ENCODE measurements at places on chromosomes 5 and 9.

GRCh38 chr5:13003457-13003856 lies 941.0 kb downstream of the DNAH5 start:
- DNase-seq = no peak

DNA sequence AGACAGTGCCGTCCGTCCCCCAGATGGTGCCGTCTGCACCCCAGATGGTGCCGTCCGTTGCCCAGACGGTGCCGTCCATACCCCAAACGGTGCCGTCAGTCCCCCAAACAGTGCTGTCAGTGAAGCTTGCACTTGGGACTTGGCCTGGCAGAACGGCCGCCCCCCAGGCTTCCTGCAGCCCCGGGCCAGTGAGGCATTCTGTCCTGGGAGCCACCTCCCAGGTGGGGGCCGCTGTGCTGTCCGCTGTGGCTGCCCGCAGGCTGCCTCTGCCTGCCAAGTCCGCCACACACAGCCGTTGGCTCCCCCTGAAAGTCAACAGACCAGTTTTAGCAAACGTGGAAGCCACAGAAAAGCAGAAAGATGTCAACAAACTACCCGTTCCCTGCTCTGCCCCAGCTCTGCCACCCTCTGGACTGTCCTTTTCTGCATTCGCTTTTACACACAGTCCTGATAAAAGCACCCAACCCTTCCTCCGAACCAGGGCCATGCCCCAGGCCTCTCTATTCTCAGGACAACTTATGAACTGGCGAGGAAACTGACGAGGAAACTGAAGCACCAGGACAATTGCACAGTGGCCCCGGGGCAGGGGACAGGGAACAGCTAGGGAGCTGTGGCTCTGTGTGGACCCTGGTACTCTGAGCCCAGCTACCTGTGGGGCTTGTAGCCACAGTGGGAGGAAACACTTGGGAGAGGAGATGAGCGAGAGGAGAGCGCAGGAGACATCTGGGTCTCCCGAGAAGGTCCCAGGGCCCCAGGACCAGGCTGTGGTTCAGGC lies 39.6 kb upstream of the RXRA start:
- no peak for DNase-seq

GRCh38 chr9:86893811-86894490 lies 53.4 kb downstream of the GAS1 start:
- no peak for DNase-seq

- no peak for DNase-seq
These were observed 198.8 kb downstream of the NR3C1 start for GRCh38 chr5:143204474-143205246.

- no peak for DNase-seq
These were observed 44.4 kb upstream of the RASGRF2 start for GRCh38 chr5:80915716-80916115.

GRCh38 chr5:5523066-5523505 lies 100.6 kb downstream of the ICE1 start:
- no peak for DNase-seq

- no peak for DNase-seq
These were observed 105.2 kb downstream of the ROR2 start for GRCh38 chr9:91844701-91845291.

DNA sequence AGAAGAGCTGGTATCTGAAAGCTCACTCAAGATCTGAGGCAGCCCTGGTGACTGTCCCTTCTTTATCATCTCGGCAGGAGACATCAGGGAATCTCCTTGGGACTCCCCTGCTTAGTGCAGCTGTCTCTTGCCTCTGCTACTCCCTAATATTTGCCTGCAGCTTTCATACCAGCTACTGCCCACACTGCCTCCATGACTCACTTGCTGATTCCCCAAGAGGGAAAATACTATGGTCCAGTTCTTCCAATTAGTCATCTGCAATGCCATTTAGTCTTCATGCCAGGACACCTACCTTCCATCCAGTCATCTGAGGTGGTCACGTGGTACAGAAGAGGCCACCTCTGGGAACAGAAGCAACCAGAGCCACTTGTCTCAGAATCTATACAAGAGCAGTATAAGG lies 270.8 kb downstream of the NTRK2 start:
- no peak for DNase-seq

DNA sequence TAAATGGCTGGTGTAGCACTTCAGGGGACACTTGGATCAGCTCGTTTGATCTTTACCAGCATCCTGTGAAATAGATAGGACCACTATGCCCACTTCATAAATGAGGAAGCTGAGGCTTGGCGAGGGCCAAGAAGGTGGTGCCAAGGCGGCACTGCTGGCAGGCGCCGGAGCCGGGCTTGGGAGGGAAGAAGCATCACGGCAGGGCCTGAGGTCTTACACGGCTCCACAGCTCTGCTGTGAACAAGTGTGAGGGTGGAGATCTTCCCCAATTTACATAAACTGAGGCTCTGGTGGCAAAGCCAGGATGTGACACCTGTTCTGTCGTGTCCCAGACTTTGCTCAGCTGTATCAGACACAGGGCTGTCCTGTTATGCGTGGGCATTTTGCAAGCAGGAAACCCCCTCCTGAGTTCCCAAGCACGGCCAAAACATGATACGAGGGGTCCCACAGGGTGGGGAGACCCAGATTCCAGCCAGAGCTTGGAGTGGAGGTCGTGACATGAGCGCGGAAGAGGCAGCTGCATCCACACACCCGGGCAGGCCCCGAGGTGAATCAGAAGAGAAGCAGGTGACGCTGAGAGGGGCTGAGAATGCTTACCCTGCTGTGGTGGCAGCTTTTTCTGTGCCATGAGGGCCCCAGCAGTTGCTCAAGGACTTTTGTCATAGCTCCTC lies 117.5 kb upstream of the BOD1 start:
- DNase-seq = no peak

- DNase-seq = no peak
These were observed 975.4 kb downstream of the NR2F1-AS1 start for GRCh38 chr5:92605591-92605990.

DNA sequence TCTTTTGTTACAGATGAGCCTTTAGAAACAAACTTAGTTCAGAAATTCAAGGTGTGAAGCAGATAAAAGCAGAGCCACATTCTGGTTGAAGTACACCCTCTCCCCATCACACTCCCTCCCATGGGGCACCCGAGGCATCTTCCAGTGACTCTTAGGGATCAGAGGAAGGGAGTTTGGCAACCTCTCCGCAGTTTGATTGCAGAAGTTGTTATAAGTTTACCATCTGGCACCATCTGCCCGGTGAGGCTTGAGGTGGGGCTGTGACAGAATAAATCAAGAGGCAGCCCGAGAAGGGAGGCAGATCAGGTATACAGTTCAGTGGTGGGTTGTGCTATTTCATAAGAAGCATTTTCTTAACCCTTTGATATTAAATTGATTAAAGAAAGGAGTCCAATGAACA lies 458.6 kb upstream of the CLINT1 start:
- DNase-seq = no peak

DNA sequence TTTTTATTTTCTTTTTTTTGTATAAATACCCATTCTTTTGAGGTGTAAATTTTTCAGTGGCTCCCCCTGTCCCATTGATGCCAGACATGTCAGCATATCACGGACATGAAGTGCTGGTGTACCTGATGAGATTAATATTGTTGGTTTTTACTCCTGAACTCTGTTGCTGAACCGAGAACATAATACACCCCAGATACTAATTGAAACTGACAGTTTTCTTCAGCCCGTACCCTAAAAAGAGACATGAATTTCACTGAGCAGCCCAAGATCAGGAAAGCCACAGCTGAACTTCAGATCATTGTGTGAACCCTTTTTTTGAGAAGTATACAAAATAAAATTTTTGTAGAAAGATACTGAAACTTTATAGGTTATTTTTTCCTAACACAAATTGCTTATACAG lies 75.7 kb downstream of the PRDM9 start:
- DNase-seq = no peak

- no peak for DNase-seq
These were observed 43.8 kb downstream of the ANKRD33B start for GRCh38 chr5:10607666-10608073.

Measured in thoracic aorta (tissue), 2 donors.